ENCODE measurements at places on chromosomes 16 and 17. TPM values are rescaled to one million over a fixed set of nuclear protein-coding genes. Genes with fewer than 3 reads are reported as not detected.

Gene PTGES3L
- polyA plus RNA-seq = 1.2 TPM

GRCh38 chr16:6771956-6772355, 560.7 kb upstream of the RBFOX1 start:
- no peak for DNase-seq

GRCh38 chr16:526181-527014, 1.1 kb upstream of the CAPN15 start:
- no peak for DNase-seq

Gene KCTD19
- polyA plus RNA-seq = not detected

GRCh38 chr17:37815536-37815935, 70.7 kb upstream of the HNF1B start:
- DNase-seq = no peak

DNA sequence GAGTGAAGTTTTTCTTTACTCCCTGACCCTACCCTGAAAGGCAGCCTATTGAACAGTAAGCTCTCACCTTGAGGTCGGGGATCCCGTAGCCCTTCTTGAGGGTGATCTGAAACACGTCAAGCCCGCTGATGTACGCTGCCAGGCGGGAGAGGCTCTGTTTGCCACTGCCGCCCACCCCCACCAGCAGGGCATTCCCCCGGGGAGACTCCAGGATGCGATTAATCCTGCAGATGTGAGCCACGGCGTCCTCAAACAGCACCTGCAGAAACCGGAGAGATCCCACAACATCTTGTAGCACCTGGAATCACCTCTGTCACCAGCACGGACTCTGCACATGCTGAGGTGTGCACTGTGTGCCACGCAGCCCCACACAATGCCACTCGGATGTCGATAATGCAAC, 96.8 kb downstream of the PGS1 start:
- no peak for DNase-seq

Gene KRTAP4-9
- polyA plus RNA-seq = not detected

Gene ABCC12
- polyA plus RNA-seq = not detected

Gene IRX3
- polyA plus RNA-seq = 13.5 TPM

GRCh38 chr16:78331731-78332130, 232.3 kb downstream of the WWOX start:
- DNase-seq = peak; percentile 81

Gene USP31
- polyA plus RNA-seq = 3.5 TPM

- DNase-seq = no peak
Measured at GRCh38 chr17:11140043-11140442, 101.0 kb upstream of the SHISA6 start.

DNA sequence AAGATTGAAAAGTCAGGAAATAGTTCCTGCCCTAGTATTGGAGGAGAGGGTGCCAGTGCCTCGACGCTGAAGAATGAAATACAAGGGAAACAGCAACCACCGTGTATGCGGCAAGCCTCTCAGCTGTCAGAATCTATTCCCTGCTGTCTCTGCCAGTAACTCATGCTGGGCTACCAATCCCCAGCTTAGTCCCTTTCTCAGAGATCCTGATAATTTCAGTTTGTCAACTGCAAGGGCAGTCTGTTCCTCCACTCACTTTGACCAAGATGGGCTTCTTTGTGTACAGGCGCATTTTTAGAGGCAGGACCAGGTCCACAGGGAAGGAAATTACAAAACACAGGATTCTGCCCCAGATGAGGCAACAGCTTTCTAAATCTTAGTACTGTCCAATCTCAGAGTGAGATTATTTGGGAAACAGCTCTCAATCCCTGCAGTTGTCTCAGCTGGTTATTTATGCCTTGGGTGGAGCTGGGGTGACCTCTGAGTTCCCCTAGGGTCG, 1.3 kb downstream of the NQO1 start:
- DNase-seq = no peak

Gene SHBG
- 4.6 TPM for polyA plus RNA-seq

- DNase-seq = no peak
Measured at GRCh38 chr17:79630126-79630525, 19.3 kb upstream of the RBFOX3 start.

DNA sequence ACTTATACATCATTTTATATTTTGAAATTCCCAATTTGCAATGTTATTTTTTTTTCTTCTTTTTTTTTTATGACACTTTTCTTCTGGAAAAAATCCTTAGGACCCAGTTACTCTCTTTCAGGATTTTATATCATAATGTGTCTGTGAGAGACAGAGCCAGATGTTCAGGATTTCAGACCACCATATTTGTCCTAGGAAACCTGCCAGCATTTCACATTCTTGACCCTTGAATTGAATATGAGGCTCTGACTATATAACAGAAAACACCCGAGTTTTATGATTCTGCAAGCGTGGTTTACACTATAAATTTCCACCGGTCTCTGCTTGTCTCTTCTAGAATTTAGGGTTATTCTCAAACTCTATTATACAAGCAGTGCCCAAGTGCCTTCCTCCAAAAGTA, 621.0 kb downstream of the WWOX start:
- no peak for DNase-seq

DNA sequence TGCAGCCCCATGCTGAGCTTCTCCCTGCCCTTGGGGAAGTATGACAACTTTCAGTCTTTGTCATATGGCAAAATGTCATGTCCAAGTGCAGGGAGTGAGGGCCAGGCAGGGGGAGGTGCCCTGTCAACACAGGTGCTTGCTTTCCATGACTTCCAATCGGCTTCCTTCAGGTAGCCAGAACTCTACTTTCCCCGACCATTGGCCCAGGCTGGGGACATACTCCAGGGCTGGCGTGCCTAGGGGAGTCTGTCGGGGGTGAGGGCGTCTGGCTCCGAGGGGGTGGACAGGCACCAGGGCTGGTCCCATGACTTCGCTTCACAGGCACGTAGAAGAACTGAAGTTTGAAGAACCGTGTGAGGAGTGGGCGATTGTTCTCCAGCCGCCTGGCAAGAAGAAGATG, 19.8 kb upstream of the PIK3R6 start:
- DNase-seq = no peak

Gene CACNG4
- 0.26 TPM for polyA plus RNA-seq

Gene LRRC46
- 1.5 TPM for polyA plus RNA-seq

Gene HSPB9
- 0.99 TPM for polyA plus RNA-seq

DNA sequence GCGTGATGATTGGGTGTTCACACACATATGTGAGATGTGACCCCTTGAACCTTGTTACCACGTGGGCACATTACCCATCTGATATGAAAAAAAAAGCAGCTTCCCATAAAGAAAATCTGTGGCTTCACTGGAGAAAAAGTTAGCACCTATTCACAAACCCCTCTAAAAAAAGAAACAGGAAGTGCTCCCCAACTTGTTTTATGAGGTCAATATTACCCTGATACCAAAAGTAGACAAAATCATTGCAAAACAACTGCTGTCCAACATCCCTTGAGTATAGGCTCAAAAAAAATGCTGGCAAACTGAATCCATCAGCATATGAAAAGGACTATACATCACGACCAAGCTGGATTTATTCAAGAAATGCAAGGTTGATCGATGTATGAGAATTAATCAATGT, 99.7 kb upstream of the RBL2 start:
- no peak for DNase-seq

DNA sequence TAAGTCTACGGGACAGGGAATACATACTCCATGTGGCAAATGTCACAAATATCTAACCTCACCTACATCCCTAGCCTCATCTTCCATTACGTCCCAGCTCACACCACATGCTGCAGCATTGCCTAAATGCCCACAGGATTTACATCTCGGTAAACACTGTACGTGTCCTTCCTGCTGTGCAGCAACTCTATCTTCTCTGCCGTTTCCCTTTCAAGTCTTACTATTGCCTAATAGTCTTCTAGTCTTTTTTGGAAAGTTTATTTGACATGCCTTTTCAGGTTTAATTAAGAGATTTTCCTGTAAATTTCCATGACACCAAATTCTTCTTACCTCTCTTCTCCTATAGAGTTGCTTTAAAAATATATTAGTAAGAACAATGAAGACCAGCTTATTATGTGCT, 120.5 kb downstream of the HS3ST4 start:
- DNase-seq = no peak

Gene PLD6
- polyA plus RNA-seq = 2.9 TPM

DNA sequence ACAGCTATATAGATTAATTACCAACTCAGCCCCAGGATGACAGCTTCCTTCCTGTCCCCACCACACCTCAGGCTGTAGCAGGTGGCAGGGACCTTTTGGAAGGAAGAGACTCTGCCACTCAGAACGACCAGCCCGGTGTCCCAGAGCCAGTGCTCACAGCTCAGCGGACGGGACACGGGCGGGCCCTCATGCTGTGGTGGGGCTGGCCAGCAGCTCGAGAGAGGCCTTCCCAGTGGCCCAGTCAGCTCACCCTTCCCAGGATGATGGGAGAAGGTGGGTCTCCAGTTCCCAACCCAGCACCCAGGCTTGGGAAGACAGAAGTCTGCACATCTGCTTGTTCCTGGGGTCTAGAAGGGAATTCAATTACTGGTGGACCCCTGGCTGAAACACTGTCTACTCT, 10.5 kb downstream of the NUDT16L1 start:
- DNase-seq = no peak

DNA sequence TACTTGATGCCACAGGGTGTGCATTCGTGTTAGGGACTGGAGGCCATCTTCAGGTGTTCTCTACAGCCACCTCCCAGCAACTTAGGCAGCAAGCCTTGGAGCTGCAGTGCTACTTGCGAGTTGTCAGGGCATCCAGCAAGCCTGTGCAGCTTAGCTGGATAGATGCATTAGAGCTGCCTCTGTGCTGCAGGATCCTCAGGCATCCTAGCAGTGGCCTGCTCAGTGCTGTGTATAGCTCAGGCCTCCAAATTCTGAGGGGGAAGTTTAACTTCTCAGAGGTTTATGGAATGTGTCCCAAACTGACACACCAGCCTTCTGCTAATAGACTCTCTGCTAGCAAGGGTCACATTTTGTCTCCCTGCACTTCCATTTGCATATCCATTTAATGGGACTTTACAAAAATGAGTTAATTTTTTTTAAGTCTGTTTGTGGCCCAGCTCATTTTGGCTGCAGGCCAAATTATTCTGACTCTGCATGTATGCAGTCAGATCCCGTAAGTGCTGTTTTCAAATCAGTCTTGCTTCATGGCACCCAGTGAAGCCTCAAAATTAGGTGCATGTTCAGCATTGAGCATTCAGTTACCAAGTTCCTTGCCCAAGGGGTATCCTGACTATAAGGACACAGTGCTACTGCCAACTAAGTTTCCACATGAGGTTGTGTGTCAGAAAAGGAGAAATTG, 6.8 kb downstream of the GABARAPL2 start:
- no peak for DNase-seq

DNA sequence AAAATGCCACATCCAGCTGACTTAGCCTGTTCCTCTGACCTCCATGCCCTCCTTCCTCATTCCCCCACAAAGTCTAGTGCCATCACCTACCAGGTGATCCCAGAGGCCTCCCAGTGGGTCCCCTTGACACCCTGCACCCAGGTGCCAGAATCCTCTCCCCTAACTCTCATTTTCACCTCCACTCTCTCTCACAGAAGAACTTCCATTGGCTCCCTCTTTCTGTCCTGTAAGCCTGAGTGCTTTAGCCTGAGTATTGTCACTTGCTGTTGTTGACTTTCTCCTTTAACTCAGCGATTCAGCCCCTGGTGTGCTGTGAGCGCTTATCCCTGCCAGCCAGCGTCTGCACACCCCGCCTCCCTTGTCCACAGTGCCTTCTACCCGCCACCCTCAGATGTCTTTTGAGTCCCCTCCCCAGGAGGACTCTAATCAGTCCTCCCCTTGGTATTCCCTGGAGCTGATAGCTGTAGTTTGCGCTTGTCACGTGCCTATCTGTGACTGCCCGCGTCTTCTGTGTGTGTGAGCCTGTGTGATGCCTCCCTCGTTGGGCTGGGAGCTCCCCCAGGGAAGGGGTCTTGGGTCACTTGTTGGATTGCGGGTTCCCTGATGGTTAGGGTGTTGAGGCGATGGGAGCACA, 31.9 kb downstream of the ARHGAP23 start:
- no peak for DNase-seq

DNA sequence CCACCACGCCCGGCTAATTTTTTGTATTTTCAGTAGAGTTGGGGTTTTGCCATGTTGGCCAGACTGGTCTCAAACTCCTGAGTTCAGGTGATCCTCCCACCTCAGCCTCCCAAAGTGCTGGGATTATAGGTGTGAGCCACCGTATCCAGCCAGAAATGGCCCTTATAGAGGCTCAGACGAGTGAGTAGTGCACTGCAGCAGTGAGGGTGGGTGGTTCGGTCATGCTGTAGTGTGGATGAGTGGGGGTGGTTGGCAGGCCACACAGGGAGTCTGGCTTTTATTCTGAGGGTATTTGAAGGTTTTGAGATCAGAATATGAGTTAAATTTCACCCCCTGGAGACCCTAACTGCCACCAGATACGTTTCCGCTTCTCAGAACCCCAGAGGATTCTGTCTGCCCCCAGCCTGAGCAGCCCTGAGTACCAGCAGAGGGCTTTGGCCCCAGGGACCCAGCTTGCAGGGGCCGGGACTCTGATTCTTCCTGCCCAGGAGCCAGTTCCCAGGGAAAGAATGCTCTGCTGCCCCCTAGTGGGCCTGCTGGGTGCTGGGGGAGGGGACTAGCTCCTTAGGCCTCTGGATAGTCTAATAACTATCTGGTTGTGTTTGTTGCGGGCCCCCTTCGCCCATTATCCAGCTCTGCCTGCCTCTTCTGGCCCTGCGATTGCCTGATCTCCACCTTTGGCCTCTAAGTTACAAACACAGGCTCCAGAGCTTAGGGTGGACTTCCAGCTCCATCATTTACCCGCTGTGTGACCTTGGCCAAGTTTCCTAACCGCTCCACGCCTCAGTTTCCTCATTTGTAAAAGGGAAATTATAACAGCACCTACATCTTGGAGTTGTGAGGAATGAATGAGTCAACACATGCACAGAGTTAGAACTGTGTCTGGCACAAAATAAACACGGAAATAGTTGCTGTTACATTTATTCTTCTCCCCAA, 2.0 kb downstream of the ZNF771 start:
- DNase-seq = peak; percentile 94

Gene DHRS11
- polyA plus RNA-seq = 40.7 TPM

Gene SENP3
- 50.3 TPM for polyA plus RNA-seq

DNA sequence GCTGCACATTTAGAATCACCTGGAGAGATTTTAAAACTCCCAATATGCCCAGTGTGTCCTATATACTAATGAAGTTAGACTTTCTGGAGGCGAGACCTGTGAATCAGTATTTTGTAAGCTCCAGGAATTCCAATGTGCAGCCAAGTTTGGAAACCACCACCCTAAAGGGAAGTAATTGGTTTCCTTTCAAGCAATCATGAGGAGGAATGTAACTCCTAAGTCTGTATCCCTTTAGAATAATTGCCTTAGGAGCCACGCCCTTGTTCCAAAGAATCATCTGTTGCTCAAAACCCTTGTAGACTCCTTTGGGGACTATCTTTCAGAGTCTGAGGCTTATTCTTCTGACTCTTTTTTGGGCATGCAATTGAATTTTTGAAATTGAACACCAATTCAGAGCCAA, 84.4 kb downstream of the DNAH9 start:
- no peak for DNase-seq

GRCh38 chr17:50593321-50593720, 32.8 kb downstream of the CACNA1G start:
- DNase-seq = peak; percentile 91

Gene CHD9NB
- polyA plus RNA-seq = 9.8 TPM

GRCh38 chr16:85303354-85303883, 191.1 kb upstream of the CIBAR2 start:
- DNase-seq = peak; percentile 82

- DNase-seq = no peak
Measured at GRCh38 chr17:43719578-43719977, 39.0 kb downstream of the SOST start.

All from kidney (tissue), 22 donors.